ENCODE measurements at places on chromosomes 16 and 17.

GRCh38 chr17:80876950-80877728 lies 114.5 kb upstream of the CHMP6 start:
- DNase-seq = peak; percentile 6

GRCh38 chr17:57480438-57481196 lies 224.3 kb downstream of the MSI2 start:
- no peak for DNase-seq

DNA sequence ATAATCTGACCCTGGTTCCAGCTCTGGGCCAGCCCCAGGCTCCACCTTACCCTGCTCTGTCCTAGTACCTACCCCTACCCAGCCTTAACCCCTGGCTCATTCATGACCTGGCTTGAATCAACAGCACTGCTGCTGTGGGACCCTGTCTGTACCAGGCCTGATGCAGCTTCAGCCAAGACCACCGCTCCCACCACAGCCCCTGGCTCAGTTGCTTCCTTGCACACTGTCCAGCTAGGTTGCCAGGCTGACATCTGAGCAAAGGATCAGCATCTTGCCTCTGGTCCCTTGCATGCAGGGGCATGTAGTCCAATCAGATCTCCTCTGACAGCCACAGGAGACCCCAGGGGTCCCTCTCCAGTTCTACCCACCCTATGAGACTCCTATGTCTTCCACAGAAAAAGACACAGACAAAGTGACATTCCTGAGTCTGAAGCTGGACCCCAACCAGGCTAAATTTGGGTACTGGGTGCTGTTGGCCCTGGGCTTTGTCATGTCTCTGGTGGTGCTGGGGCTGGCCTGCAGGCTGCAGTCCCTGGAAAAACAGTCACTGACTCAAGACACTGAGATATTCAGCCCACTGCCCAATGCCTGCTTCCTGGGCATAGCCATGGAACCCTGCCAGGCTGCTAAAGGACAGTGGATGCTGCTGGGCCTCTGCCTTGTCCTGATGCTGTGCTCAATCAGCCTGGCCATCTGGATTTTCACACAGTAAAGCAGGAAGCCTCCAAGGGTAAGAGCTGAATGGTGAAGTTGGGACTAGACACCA lies 3.9 kb upstream of the KCNH6 start:
- DNase-seq = no peak

DNA sequence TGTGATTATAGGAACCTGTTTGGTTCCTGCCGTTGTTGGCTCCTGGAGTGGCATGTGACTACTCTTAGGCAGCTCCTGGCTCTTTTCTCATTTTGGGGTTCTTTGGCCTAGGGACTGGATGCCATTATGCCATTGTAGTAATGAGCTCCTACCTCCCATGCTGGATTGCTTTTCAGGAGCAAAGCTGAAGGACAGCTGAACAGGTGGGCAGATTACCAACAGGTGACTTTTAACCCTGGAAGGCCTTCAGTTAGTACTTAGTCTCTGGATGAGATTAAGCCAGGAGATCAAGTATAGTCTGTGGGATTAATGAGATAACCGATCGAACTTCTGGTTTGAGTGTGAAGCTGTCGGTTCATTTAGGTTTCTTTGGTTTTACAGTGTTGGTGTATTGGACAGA lies 25.2 kb downstream of the WIPF2 start:
- DNase-seq = no peak

- DNase-seq = no peak
These were observed 690 bp upstream of the CDC27 start for GRCh38 chr17:47189732-47190237.

- DNase-seq = no peak
These were observed 71.3 kb downstream of the SRCIN1 start for GRCh38 chr17:38534498-38534885.

GRCh38 chr17:42442196-42442565 lies 16.5 kb upstream of the ATP6V0A1 start:
- DNase-seq = no peak

GRCh38 chr17:21245639-21246084 lies 7.5 kb downstream of the NATD1 start:
- DNase-seq = no peak

- no peak for DNase-seq
These were observed 68.0 kb upstream of the RPH3AL start for GRCh38 chr17:420479-421175.

- no peak for DNase-seq
These were observed 159.4 kb upstream of the HSBP1 start for GRCh38 chr16:83648347-83648746.

DNA sequence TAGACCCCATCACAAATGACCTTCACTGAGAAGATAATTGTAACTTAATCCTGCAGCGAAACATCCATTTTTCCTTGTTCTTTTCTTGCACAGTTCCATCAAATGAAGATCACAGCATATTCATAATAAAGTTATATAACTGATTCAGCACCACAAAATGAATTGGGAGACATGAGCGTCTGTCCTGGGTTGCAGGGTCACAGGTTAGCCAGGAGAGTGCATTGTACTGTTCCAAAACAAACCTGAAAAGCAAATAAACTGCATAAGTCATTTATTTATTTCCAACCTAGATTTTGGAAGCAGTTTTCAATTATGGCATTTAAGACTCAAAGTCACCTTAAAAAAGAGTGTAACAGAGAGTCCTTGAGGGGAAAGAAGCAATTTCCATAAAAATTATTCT lies 18.6 kb upstream of the INTS2 start:
- no peak for DNase-seq

DNA sequence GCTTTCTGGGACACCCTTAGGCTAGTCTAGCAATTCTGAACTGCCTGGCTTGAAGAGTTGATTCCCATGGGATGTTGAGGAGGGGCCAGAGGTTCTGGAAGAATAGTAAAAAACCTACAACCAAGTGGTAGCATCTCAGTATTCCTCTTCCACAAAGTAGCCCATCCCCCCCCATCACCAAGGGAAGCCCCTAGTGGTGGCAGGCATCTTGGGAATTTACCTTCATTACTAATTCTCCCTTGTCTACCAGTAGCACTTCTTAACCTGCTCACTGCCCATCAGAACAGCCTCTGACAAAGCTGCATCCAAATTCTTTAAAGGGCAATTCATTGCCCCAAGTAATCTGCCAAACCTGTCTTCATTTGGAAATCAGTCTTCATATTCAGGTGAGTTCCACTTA lies 12.8 kb upstream of the RAB11FIP4 start:
- no peak for DNase-seq

DNA sequence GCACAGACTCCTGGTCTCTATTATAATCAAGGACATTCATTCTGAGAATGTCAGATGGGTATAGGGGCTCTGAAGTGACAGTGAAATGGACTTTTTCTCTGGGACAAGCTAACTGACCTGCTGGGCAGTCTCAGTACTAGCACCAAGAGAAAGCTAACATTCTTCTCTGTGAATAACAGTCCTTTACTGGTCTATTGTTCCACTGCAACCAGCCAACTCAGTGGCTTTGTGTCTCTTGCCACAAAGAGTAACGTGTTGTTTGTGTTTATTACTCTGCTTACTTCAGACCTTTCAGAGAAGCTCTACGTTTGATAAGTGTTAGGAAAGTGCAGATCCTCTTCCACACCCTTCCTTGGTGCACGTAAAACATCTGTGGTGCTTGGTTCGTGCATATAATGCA lies 61.5 kb upstream of the BCAR1 start:
- DNase-seq = no peak

GRCh38 chr17:17605729-17606088 lies 14.2 kb upstream of the PEMT start:
- no peak for DNase-seq

DNA sequence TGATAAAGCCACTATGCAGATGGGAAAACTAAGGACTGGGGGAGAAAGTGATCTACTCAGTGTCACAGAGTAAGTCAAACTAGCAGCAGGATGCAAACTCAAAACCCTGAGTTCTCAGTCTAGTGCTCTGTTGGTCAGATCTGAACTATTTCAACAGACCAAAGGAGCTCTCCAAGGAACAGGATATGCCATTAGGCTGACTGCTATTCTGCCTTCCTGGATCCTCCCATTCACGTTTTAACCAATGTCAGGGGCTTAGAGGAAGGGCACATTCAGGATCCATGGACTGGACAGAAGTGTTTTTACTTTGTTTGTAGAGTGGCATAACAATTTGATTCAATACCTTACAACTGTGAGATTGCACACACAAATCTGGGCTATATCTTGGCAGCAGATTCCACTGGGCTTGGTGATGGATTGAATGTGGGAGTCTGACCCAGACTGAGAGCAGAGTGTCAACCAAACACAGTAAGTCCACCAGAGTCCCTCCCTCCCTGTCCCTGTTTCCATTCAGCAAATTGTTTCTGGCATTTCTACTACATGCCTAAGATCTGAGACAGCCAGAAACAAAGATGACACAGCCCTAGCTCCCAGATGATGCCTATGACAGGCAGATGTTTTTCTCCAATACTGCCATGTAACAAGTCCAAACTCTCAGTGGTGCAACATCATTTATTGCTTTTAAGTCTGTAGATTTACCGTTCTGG lies 337.8 kb upstream of the CDH5 start:
- DNase-seq = no peak

GRCh38 chr16:23729503-23730424 lies 16.7 kb upstream of the ERN2 start:
- DNase-seq = peak; percentile 67

GRCh38 chr17:12133183-12133582 lies 112.5 kb downstream of the MAP2K4 start:
- DNase-seq = no peak

- DNase-seq = no peak
These were observed 182.9 kb downstream of the SHISA9 start for GRCh38 chr16:13084331-13084730.

GRCh38 chr17:16879686-16880085 lies 92.2 kb downstream of the TNFRSF13B start:
- DNase-seq = no peak

GRCh38 chr16:84065536-84066132 lies 23.0 kb upstream of the SLC38A8 start:
- peak; percentile 68 for DNase-seq

- DNase-seq = no peak
These were observed 24.1 kb downstream of the MYBBP1A start for GRCh38 chr17:4530799-4531730.

GRCh38 chr17:75512926-75513640 lies 2.3 kb downstream of the CASKIN2 start:
- DNase-seq = no peak

DNA sequence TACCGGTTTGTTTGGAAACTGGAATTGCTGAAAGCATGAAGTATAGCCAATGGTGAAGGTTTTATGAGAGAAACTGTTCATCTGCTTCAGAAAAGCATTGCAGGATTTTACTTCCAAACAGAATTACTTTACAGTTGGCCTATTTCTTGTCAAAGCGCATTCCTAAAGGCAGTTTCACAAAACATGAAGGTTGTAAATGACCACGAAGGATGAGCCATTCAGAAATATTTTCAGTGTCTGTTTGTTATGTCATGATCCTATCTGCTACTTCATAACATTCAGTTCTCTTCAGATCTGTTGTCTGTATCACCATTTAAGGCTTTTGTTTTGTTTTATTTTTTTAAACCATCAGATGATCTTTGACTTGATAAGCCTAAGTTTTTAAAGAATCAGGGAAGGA lies 45.7 kb downstream of the AATF start:
- DNase-seq = no peak

- DNase-seq = no peak
These were observed 49.8 kb downstream of the ABCC12 start for GRCh38 chr16:48105976-48106375.

GRCh38 chr16:734981-735881 lies 5.6 kb downstream of the CIAO3 start:
- DNase-seq = no peak

GRCh38 chr16:46768809-46769208 lies 20.7 kb upstream of the MYLK3 start:
- no peak for DNase-seq

GRCh38 chr16:89695875-89696669 lies 5.4 kb downstream of the SPATA2L start:
- no peak for DNase-seq

- DNase-seq = no peak
These were observed 3.5 kb upstream of the CMIP start for GRCh38 chr16:81440888-81441761.

DNA sequence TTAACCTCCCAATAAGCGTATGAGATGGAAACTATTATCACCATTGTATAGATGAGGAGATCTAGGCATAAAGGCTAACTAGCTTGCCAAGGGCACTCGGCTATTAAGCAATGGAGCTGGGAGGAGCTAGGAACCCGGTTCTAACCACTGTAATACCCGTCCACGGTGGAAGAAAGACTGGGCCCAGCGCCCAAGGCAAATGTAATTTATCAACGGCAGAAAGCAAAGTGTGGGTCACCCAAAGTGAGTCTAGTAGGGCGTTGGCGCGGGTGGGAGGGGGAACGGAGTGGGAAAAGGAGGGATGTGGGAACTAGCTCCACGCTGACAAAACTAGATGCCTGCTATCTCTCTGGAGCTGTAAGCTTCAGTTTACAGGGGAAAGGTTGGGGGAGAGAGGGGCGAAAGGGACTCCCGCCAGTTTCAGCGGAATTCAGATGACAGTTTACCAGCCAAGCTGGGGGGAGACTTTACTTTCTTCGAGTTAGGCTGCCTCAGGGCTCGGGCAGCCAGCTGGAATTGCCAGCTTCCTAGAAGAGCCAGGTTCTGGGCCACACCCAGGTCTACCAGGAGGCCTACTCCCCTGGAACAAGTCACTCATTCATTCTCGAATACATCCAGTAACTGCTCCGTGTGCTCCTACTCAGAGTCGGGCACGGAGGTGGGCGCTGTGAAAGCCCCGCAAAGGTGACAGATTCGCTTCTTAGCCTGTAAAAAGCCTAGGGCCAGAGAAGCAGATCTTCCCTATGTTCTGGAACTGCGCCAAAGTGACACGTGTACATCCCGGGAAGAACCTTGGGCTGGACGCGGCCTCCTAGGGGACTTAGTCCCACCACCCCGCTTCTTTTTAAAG lies 837 bp downstream of the LRRC59 start:
- no peak for DNase-seq

GRCh38 chr16:10362077-10362863 lies 23.6 kb upstream of the ATF7IP2 start:
- DNase-seq = no peak

GRCh38 chr16:19697756-19698318 lies 20.2 kb downstream of the KNOP1 start:
- DNase-seq = no peak

DNA sequence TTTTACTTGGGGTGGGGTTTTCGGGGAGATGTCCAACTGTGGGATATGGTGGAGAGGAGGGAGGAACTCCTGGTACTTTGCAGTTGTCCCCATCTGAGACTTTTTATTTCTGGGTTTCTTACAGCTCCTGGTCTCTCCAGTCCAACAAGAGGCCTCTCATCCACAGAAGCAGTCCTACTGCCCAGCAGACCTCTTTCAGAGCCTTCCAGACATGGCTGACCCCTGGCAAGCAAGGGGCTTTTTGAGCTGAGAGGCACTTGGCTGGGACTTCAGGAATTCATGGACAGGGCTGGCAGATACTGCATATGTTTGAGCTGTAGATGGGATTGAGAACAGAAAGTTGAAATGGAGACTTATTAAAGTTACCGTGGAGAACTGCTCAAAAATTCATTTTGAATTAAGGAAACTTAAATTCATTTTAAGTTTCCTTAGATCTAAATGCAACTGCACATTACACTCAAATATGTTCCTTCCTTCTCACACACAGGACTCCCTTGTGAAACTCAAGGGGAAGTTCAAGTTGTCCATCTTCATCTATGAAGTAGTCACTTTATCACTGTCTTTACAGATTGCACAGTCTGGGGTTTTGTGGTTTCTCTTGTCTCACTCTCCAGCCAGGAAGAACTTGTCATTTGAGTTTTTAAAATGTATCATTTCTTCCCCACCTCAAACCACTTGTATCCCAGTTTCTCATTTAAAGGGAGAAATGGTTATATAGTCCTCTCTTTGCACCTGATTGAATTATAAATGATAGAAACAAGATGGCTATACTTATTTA lies 1.1 kb downstream of the LASP1NB start:
- no peak for DNase-seq

All from WTC11 (cell line).